Ovary (tissue), 10 donors: ENCODE measurements at places on chromosomes 2 and 18. TPM values are rescaled to one million over a fixed set of nuclear protein-coding genes. Genes with fewer than 3 reads are reported as not detected.

DNA sequence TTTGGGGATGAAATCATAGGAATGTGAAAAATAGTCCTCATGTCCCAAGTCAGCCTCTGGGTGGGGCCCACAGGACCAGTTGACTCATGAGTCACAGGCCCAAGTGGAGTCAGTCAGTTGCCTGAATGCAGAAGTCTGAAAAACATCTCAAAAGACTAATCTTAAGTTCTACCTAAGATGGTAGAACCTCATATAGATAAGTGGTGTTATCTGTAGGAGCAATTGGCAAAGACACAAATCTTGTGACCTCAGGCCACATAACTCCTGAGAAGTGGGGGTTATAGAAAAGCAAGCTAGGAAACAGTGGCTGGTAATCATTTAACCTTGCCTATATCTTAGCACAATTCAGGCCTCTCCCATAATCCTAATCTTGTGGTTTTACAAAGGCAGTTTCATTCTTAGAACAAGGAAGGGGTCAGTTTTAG is 257.1 kb upstream of the SPOPL start:
- DNase-seq, result no peak
- H3K4me3 ChIP-seq, result no peak overlapping the region
- H3K27me3 ChIP-seq, result no peaks in the 10 kb centered on the region

The SP9 gene
- not detected for total RNA-seq

- peak; percentile 78 for DNase-seq
- no peaks in the 10 kb centered on the region for H3K36me3 ChIP-seq
- H3K4me1 ChIP-seq, result peaks cover 4% of the 10 kb centered on the region
These were observed at the start of gene FAM110C for GRCh38 chr2:46471-47345. Gene FAM110C, minus strand, starts transcription at chr2:46505. Its CDS starts 120 bp downstream, at chr2:46385.

DNA sequence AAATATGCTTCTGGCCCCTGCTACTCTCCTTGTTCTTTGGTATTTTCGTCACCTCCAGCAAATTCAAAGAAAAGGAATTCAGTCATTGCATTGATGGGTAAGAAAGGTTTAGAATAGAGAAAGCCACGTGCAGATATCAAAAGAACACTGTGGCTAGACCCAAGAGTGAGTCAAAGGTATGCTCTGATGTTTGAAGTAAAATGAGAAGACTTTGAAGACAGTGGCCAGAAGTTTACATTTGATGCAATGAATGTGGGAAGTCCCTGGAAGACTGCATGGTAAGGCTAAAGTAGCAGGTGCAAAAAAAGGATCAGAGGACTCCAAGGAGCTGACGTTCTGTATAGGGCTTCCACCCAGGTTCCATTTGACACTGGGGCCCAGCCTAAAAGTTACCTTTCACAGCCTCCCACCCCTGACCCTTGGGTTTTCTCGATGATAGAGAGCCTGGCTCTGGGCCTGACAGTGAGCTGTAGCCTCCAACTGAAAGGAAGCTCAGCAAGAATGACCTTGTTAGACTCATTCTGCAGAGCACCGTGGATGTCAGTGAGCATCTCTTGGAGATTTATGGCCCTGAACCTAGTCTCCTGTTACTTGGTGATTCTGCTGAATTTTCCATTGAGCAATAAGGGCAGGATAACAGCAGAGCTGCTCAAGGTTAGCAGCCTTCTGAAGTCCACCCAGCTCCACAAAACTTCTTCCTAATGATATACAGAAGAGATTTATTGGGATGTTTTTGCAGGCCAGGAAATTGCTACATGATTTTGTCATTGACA is 223.7 kb upstream of the RBBP8 start:
- H3K27me3 ChIP-seq, result no peaks in the 10 kb centered on the region
- DNase-seq, result peak; percentile 44
- H3K4me1 ChIP-seq, result peaks cover 9% of the 10 kb centered on the region
- H3K27ac ChIP-seq, result no peak overlapping the region

- no peak overlapping the region for H3K4me3 ChIP-seq
- H3K27me3 ChIP-seq, result no peaks in the 10 kb centered on the region
- no peaks in the 10 kb centered on the region for H3K4me1 ChIP-seq
- no peak for DNase-seq
- H3K27ac ChIP-seq, result no peak overlapping the region
These were observed 60.9 kb downstream of the EDAR start for GRCh38 chr2:108927936-108928659.
